ENCODE measurements at places on chromosomes 13 and 19.

GRCh38 chr19:35739275-35740107 is 2.8 kb downstream of the IGFLR1 start:
- no peak for DNase-seq

DNA sequence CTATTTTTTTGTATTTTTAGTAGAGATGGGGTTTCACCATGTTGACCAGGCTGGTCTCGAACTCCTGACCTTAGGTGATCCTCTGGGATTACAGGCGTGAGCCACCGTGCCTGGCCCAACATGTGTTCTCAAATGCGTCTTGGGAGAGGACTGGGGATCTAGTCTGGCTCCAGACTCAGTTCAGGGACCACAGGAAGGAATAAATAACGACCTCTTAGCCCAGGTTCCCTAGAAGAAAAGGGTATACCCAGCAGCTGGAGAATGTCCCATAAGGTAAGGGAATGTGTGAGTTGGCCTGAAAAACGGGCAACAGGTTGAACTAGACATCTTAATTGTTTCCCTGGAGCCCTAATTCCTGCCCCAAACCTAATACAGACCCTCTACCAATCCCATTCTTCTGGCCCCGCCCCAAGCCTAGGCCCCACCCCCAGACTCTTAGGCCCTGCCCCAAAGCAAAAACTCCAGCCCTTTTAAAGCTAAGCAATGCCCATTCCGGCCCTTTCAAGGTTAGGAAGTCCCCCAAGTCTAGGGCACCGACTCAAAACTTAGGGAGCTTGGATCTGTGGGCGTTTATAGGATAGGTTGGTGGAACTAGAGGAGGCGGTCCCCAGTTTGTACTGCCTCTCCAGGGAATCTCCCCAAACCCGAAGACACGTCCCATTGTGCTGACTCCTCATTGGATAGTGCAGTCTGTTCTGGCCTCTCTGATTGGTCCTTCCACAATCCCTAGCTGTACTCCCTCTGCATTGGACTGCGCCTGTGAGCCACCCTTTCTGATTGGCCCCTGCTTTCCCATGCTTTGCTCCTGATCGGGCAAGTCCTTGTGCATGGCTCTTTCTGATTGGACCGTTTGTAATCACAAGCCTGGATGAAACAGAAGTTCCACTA is 5.4 kb upstream of the LRFN1 start:
- DNase-seq = no peak

GRCh38 chr19:2251106-2252054 is 2.3 kb downstream of the AMH start:
- DNase-seq = no peak

GRCh38 chr19:10404888-10405820 is 1.8 kb upstream of the CDC37 start:
- DNase-seq = no peak

DNA sequence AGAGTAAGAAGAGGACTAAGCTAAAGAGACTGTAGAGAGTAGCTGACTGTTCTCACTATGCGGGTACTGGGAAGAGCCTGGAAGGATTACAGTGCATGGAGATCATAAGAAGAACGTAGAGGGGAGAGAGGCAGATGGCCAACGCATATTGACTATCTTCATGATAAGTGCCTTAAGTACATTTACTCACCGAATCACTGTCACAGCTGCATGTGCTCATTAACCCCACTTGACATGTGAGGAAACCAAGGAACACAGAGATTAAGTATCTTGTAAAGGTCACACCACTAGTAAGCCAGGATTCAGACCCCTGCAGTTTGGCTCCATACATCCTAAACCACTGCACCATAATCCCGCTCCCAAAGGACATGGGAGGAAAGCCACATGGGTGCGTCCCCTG is 34.1 kb downstream of the SMAD9 start:
- DNase-seq = no peak

DNA sequence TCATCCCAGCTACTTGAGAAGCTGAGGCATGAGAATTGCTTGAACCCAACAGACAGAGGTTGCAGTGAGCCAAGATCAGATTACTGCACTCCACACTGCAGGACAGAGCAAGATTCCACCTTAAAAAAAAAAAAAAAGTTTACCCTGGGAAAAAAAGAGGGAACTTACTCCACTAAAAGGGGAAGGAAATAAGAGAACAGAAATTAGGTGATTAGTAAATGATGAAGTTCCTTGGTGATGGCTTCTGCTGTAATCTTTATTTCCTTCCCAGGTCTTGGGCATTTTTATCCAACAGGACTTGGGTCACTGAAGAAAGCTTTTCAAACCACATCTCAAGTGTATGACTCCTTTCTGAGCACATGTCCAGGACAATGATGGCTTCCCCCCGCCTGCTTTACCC is 9.3 kb downstream of the ZNF780A start:
- DNase-seq = no peak

DNA sequence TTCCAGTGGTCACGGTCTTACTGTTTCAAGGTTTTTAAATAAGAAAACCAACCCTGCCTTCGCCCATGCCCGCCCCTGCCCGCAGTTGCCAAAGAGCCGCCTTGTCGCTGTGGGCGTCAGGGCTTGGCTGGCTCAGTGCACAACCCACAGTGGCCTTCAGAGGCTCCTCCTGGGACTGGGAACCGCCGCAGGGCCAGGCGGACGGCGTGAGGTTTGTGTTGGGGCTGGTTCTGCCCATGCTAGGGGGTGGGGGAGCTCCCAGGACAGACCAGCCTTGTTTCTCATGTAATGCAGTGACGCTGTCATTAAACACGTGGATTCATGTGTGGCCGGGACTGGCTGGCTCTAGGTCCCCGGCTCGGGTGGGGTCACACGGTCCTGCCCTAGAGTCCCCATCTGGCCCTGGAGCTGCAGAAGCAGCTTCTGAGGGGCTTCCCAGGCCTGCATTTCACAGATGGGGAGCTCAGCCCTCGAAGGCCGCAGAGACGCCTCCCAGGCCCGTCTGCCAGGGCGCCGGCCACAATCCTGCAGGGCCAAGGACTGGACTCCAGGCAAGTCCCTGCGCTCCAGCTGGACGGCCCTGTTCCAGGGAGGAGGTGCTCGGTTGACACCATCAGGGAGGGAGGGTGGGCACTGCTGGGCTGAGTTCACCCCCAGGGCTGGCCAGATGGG is 2.4 kb upstream of the TEKTIP1 start:
- DNase-seq = no peak

GRCh38 chr19:10104665-10105508 is 1.3 kb upstream of the PPAN start:
- no peak for DNase-seq

- DNase-seq = no peak
Measured at GRCh38 chr13:111916201-111916600, 150.7 kb upstream of the SOX1 start.

GRCh38 chr13:60646620-60647019 is 249.6 kb downstream of the TDRD3 start:
- DNase-seq = no peak

DNA sequence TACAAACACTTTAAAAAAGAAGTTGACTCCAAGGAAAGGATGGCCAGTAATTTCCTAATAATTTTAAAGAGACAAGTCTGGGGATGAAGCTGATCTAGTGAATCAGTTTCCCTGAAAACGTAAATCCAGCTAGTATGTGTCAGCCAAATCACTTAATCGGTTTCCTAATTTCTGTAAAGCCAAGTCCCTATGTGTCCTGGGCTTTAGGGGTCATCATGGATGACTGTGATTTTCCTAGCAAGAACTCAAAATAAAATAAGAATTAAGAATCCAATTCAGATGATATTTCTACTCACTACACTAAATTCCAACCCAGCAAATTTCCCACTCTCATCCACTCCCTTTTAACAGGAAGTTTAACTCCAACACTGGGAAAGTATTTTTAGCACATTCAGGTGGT is 35.9 kb downstream of the ELF1 start:
- no peak for DNase-seq

GRCh38 chr13:20160306-20161274 is at the start of gene GJA3:
TSS of gene GJA3 (minus strand) at chr13:20161052. CDS start at chr13:20143288, 17,764 bp downstream.
- DNase-seq = no peak
